ENCODE measurements at places on chromosomes 7 and 10.
A peak's percentile ranks its signal among the peaks of the same experiment; 100 is the strongest.

DNA sequence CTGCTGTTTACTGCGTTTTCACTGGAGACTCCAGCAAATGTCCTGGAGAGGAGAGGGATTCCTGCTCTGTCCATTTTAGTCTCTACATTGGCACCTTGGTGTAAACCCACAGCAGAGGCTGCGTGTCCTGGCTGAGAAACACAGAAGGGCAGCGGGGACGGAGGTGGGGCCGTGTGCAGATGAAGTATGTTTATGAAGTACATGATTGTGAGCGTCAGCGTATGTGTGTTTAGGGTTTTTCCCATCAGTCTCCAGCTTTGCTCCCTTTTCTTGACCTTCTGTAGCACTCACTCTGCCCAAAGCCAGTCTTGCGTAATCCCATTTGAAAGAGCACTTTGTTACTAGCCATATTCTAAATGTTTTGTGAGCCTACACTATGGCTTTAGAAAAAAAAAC is 750.7 kb upstream of the SORCS1 start:
- DNase-seq, result no peak

DNA sequence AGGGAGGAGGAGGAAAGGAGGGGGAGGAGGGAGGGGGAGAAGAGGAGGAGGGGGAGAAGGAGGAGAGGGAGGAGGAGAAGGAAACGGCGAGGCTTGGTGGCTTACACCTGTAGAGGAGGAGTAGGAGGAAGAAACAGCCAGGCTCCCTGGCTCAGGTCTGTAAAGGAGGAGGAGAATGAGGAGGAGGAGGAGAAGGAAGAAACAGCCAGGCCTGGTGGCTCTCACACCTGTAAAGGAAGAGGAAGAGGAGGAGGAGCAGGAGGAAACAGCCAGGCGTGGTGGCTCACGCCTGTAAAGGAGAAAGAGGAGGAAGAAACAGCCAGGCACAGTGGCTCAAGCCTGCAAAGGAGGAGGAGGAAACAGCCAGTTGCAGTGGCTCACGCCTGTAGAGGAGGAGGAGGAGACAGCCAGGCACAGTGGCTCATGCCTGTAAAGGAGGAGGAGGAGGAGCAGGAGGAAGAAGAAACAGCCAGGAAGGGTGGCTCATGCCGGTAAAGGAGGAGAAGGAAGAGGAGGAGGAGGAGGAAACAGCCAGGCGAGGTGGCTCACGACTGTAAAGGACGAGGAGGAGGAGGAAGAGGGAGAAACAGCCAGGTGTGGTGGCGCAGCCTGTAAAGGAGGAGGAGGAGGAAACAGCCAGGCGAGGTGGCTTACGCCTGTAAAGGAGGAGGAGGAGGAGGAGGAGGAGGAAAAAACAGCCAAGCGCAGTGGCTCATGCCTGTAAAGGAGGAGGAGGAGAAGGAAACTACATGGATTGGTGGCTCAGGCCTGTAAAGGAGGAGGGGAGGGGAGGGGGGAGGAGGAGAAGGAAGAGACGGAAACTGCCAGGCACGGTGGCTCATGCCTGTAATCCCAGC is 14.9 kb upstream of the CRCP start:
- DNase-seq, result no peak

DNA sequence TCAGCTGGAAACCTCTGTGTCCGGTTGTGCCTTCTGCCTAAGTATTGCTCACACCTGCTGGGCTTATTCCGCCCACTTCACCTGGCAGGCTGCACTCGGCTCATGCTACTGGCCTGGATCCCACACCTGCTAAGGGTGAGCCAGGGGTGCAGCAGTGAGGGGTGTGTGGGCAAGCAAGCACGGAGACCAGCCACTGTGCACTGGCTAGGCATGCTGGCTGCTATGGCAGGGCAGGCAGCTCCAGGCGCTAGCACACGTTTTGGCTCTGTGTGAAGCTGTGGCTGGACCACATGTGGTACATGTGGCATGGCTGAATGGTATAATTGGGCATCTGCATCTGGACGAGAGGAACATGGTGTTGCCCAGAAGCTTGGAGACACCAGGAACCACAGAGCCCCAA is 940.7 kb downstream of the NRG3 start:
- no peak for DNase-seq

DNA sequence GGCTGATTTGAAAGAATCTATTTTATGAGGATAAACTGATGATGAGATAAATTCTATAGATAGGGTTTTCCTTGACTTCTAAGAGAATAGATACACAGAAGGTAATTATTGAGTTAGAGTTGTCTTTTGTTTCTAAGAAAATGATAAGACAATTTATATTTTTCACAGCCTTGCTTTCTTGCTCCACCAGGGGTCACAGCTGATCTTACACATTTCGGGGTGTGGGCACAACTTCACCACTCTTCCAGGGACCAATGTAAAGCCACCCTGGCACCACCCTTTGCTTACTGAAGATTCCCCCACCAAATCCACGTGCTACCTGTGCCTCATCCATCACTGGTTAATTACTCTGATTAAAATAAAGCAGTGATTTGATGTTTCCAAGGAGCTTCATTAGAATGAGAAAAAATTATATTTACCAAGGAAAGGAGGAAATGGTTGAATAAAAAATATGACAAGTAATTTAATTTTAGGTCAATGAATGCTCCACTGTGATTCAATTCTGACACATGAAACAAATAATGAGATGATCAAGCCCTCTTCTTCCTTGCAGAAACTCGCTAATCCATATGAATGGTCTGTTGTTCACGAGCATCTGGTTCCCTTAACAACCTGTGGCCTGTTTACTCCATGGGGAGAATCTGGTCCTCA is 177.3 kb upstream of the TNS3 start:
- DNase-seq, result no peak

DNA sequence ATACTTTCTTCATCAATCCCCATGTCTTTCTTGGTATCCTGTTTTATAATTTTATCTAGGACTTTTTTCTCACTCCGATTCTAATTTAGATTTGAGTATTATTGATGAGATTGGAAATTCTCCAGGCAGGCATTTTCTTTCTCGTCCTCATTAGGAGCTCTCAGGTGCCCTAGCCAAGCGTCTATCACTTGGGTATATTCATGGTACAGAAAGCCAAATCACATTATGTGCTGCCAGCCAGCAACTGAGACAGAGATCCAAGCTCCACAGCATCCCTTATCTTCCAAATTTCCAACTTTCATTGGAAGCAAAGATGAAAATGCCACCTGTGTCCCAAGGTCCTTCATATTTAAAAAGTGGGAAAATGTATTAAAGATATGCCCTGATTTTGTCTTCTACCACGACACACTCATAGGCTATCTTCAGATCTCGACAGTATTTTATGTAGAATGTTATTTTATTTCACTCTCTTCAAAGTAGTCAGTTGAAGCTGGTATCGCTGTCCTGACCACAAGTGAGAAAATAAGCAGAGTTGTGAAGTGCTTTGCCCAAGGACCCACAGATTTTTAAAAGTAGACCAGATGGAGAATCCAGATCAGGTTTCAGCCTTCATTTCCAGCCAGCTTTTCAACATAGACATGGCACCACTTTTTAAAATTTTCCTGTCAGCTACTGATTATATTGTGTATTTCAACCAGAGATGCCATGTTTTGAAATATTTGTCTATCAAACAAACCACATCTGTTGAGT is 773.4 kb downstream of the CNTNAP2 start:
- no peak for DNase-seq

GRCh38 chr10:30285970-30286369 is 63.1 kb downstream of the MTPAP start:
- no peak for DNase-seq

GRCh38 chr7:77318019-77318418 is 98.1 kb downstream of the GSAP start:
- DNase-seq, result no peak

GRCh38 chr7:26413007-26413691 is 121.5 kb downstream of the SNX10 start:
- no peak for DNase-seq

GRCh38 chr10:26269754-26270153 is 53.2 kb downstream of the GAD2 start:
- no peak for DNase-seq

- DNase-seq, result no peak
These were observed 110.4 kb downstream of the TRIL start for GRCh38 chr7:28847681-28848080.

DNA sequence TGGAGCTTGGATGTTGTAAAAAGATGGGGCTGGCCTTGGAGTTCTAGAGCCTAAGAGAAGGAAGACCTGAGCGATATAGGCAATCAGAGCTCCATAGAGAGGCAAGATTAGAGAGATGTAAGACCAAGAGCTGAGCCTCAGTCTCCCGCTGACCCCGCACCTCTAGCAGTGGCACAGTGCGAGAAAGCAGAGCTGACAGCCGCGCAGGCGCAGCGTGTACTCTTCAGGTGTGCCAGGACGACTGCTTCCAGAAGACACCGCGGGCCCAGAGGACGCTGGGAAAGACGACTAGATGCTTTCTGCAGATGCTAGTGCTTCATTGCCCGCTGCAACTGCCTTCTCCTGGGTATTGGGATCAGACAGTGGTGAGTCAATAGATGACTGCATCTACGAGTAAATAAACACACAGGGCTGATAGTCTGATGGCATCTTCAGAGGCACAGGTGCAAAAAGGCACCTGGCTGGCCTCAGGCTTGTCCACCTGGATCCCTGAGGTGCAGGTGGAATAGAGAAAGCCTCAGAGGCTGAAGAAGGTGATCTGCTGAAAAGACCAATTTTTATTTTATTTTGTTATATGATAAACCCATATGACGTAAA is 38.1 kb upstream of the CCDC6 start:
- no peak for DNase-seq

DNA sequence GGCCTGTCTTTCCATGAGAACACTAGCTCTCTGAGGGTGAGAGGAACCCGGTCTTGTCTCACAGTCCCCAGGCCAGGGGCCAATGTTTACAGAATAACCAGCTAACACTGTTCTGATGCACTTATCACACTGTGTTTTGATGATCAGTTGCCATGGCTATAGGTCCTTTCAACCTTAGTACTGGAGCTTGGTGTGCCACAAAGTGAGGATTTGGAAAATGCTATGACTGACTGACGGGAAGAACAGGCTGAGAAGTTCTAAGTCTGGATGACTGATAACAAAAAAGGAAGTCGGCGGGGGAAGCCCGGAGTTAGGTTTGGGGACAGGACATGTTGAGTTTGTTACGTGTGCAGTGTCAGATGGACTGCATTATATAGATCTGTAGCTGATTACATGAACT is 141.8 kb downstream of the CTTNBP2 start:
- no peak for DNase-seq

DNA sequence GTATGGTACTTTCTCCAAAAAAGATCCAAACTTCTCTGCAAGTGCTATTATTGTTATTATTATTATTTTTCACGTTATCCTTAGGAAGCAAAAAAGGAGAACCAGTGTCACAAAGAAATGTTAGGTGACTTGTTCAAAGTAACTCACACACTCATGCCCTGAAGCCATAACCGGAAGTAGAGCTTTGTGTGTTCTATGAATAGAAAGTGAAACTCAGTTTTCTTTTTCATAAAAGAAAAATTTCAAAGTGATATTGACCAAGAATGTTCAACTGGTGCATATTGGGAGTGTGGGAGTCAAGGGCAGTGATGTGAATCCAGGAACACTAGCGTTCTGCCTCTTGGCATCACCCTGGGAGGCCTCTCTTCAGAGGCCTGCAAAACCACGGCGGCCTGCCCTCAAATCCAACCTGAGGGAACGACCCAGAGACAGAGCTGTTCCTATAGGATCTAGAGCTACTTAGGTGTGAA is 106.1 kb downstream of the PRKCQ start:
- peak; percentile 68 for DNase-seq

DNA sequence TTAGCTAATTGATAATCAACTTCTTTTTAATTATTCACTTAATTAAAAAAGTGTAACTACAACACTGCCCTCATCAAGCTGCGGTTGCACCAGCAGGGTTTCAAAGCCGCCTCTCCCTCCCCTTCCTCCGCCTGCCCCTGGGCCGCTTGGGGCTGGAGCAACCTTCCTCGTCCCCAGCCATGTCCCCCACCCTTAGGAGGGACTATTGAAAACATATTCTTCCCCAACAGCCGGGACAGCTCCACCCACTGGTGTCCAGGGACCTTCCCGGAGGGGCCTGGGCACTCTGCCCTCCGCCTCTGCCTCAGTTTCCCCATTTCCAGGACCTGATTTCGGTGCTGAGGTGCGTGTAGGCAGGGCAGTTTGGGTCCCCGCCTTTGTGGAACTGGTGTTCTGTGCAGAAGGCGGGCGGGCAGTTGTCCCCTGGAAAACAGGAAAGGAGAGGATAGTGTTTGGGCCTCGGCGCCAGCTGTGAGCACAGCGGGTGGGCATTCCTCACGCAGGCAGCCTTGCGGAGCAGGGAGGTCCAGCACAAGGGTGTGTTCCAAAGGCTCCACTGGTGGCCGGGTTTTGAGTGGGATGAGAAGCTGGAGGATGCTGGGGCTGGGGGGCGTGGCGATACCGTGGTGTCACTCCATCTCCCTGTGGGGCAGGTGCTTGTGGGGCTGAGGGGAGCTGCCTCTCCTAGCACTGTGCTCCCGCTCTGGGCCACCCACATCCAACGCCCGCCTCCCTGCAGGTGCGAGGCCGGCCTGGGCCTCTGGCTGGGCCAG is 15.7 kb downstream of the UNCX start:
- no peak for DNase-seq

- no peak for DNase-seq
These were observed 226.7 kb downstream of the SNX13 start for GRCh38 chr7:17713584-17713983.

GRCh38 chr10:105259201-105259600 is 618.1 kb downstream of the SORCS3 start:
- no peak for DNase-seq

- no peak for DNase-seq
These were observed 26.9 kb downstream of the ENKUR start for GRCh38 chr10:24988831-24989640.

GRCh38 chr10:102775201-102775934 is 31.6 kb downstream of the WBP1L start:
- DNase-seq, result no peak

GRCh38 chr7:55128693-55129394 is 110.0 kb downstream of the EGFR start:
- DNase-seq, result no peak

DNA sequence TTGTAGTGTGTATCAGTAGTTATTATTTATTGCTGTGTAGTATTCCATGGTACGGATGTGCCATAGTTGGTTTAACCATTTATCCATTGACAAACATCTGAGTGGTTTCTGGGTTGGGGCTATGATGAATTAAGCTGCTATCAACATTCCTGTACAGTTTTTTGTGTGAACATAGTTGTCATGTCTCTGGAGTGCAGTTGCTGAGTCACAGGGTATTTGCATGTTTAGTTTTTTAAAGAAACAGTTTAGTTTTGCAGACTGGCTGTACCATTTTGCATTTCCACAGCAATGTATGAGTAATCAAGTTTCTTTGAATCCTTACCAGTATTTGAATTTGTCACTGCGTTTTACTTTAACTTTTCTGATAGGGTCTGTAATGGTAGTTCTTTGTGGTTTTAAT is 516.7 kb upstream of the CELF2 start:
- no peak for DNase-seq

DNA sequence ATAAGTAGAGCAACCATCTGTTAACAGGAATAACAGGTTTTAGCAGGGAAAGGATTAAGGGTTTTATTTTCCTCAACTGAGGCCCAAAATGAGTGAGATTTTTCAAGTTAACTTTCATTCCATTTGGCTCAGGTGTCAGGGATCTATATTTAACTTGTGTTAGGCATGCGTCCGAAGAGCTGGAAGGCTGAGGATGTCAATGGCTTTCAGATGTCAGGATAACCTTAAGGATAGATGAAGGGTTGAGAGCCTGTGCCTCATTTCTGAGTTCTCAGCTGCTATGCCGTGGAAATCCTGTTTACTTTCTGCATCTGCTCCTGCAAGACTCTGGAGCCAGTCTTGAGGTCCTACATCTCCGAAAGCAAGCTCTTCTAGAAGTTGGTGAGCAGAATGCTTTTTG is 36.4 kb upstream of the CD36 start:
- no peak for DNase-seq

GRCh38 chr10:117442944-117443685 is 67.9 kb upstream of the PDZD8 start:
- peak; percentile 41 for DNase-seq

- no peak for DNase-seq
These were observed 29.9 kb upstream of the SMURF1 start for GRCh38 chr7:99173787-99174186.

Data from immature natural killer cell (primary cell).